Stimulated activated CD8-positive, alpha-beta memory T cell treated with anti-CD3 and anti-CD28 coated beads, Interleukin-15, amount 100 ng/mL, for 1 hour (primary cell): ENCODE measurements at places on chromosomes 2 and 18.

GRCh38 chr2:26989156-26989555 lies 18.7 kb downstream of the MAPRE3 start:
- DNase-seq: no peak

DNA sequence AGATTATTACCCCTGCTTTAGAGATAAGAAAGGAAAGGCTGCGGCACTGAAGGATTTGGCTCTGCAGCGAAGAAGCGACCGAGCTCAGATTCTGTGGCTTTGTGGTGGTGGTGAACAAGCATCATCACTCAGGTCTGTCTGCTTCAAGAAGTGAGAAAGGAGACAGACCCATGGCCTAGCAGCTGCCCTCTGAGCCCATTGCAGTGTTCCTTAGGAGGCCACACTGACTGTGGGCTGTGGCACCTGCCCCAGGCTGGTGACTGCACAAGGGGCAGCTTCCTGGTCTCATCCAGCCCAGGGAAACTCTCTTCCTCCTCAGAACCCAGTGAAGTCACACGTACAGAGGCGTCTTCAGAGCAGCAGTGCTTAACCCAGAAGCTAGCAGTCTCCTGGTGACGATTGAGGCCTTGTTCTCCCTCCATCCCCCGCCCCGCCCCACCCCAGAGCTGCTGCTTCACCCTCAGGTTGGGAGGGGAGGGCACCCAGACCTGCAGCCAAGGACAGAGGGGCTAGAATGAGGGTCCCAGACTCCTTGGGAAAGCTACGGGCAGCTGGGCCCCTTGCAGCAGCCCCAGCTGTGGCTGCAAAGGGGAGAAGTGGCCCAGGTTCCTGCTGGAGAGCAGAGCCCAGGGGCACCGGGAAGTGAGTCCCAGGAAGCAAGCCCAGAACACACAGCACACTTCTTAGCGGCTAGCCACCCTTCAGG lies 22.2 kb downstream of the BIN1 start:
- no peak for DNase-seq

DNA sequence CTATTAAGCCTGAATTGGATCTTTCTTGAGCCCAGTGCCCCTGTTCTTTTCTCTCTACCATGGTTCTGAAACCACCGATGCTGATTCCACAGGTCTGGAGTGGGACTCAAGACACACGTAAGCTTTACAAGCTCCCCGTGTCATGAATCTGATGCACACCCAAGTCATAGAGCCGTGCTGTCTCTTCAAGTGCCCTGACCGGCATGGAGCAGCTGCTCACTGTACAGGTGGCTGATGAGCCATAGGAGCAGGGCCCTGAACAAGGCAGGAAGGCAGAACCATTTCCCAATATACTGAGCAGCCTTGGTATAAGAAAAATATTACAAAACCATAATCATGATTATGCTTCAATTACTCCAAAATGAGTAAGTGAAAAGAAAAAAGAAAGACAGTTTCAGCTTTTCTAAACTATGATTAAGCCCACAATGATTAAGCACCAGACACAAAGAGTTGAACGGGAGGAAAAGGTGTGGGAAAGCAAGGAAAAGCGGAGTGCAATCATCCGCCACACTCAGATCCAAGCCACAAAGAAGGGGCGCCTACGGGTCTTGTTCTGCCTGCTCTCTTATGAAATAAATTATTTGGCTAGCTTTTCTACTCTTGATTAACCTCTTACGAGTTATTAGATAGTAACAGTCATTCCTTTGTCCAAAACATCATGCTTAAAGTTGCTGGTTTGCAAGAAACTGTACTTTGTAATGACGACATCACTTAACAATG lies 41.7 kb downstream of the NOL10 start:
- no peak for DNase-seq

DNA sequence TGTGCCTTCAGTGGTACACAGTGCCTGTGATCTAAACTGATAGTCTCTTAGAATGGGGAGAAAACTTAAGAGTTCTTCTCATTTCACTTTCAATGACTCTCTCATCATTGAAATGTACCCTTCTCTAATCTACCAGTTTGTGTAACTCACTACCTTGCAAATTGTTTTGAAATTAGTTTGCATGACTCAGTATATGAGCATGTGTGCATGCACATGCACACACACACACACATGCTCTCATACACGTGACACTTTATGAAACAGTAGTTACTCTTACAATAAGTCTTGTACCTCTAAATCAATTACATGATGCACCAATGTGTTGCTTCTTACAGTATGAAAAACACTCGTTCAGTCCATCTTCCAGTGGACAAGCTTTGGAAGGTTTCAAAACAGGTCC lies 10.6 kb downstream of the LYPD6B start:
- DNase-seq: no peak

DNA sequence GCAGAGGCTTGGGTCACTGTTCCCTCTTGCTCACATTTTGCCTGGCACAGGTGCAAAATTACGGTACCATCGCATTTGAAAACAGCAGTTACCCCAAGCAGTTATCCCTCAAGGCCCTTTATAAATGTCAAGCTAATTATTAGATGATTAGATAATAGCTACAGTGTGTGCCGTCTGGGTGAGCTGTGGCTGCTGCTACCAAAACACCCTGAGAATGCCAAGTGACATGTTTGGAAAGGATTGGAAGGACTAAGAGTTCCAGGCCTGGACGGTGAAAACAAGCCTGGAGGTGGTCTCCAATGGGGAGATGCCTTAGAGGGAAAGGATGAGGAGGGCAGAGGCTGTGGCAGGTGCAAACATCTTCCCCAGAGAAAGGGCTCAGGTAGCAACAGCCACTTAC lies 120.6 kb downstream of the CAPN13 start:
- DNase-seq: no peak
